ENCODE measurements at places on chromosomes 12 and 14.

DNA sequence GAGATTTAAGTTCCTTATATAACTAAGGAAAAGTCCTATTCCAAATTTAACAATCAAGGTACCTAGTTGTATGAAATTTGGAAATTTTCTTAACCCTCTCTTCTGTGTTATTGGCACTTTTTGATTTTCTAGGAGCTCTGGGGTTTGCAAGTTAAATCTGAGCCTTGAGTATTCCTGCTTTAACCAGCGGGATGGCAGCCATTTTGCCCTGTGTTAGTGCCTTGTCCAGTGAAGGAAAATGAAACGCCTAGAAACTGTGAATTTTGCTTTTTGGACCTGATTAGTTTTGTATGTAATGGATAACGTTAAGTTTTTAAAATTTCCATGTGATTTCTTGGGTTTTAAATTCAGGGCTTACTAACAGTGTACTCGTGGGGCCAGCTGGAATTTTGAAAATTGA lies 45.1 kb downstream of the DIP2B start:
- DNase-seq = no peak

DNA sequence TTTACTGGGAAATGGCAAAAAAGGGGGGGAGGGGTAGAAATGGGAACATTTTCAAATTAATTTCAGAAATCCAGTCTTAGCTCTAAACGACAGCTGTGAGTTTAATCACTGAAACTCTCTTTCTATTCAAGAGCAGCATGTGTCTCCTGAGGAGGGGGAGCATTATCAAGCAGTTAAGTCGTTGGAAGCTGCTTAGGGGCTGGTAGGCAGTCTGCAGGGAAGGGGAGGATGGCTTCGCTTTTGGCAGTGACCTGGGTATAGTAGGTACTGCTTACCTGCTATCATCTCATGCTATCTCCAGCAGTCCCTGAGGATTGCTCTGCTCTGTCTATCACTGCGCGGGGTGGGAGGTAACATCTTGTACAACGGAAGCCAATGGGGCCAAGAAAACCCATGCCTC lies 567.4 kb downstream of the NRXN3 start:
- DNase-seq = no peak

- DNase-seq = no peak
Measured at GRCh38 chr12:132197581-132198354, 53.5 kb downstream of the NOC4L start.

GRCh38 chr14:67951529-67952135 lies 132.1 kb downstream of the RAD51B start:
- DNase-seq = no peak

DNA sequence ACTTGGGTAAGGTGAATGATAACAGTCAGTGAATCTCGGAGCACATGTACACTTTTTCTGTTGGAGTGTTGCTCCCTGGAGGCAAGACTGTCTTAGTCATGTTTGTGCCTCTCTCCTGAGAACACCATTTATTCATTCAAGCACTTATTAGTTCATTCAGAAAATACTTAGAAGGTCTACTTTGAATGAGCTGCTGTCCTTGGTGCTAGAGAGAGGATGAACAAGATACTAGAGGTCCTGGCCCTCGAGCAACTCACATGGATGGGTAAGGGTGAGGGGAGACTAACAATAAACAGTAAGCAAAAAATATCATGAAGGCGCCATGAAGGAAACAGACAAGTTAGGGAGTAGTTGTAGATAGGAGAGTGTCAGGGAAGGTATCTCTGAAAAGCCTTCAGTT lies 17.1 kb upstream of the SAMD4A start:
- no peak for DNase-seq

GRCh38 chr12:92398565-92399309 lies 253.1 kb upstream of the BTG1 start:
- DNase-seq = no peak

- no peak for DNase-seq
Measured at GRCh38 chr12:124301084-124301654, 6.3 kb downstream of the RFLNA start.

- no peak for DNase-seq
Measured at GRCh38 chr12:113850309-113851056, 115.6 kb downstream of the RBM19 start.

DNA sequence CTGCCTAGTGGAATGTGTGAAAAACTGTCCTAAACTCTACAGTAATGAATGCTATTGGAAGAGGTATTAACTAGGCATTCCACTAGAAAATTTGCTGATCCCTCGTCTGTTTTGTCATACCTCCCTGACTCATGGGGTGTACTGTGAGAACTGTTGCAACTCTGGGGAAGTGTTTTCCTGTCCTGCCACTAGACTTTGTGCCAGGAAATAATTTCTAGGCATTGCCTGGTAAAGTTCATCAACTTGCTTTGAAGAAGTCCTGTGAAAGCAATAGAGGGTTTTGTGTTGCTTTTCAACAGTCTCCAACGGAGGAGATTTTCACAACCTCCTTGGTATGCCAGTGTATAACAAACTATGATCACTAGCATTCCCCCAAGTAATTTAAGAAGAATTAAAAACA lies 139.9 kb downstream of the AKAP6 start:
- DNase-seq = no peak

DNA sequence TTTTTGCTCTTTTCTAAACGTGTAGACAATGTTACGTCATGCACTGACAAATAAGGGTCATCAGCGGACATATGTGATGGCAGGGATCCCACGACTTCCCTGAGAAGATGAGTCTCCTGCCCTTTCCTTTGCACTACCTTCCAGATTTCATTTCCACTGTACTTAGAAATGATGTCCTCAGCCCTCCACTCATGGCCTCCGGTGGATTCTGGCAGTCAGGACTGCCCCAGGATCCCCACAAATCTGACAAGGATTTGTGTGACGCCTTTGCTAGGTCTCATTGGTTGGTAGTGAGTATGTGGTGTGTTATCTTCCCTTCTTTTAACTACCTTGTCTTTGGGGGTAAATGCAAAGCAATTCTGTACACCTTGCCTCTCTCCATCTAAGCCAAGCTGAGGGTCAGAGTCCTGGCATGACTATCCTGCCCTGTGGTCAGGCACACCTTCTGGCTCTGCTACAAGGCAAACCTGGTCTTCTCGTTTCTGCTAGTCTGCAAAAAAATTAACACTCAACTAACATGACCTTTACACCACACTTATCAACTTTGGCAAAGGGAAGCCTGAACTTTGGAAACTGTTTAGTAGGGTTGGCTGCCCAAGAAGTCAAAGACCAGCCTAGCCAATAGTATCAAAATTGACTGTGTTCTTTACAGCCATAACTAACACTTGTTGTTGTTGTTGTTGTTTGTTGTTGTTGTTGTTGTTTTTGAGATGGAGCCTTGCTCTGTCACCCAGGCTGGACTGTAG lies 17.3 kb upstream of the DHRS4 start:
- no peak for DNase-seq

GRCh38 chr12:94595152-94595551 lies 55.2 kb downstream of the TMCC3 start:
- no peak for DNase-seq

DNA sequence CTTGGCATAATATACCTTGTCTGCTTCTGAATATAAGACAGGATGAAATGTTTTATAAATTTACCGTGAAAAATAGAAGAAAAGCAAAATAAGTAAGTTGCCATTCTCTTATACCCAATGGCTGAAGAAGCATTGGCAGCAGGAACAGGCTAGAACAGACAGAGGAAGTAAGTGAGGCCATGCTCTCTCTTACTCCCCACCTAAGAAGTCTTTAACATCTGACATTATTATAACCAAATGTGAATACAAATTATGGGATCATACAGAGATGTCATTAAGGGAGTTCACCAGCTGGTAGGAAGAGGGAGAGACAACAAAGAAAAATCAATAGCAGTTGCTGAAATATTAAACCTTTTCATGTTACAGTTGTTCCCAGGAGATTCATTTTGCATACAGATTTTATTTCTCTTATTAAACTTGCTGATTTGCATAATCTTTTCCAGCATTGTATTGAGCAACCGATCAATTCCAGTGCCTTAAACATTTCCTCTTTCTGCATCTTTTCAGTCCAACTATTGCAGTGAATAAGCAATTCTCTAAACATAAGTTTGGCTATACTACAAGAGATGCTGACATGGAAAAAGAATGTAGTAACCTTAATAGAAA lies 270.6 kb downstream of the SLC6A15 start:
- no peak for DNase-seq

- DNase-seq = no peak
Measured at GRCh38 chr12:47839214-47839876, 19.6 kb upstream of the HDAC7 start.

- no peak for DNase-seq
Measured at GRCh38 chr12:32012249-32012785, 53.1 kb downstream of the RESF1 start.

- DNase-seq = peak; percentile 6
Measured at GRCh38 chr14:65229748-65230728, 127.7 kb upstream of the MAX start.

DNA sequence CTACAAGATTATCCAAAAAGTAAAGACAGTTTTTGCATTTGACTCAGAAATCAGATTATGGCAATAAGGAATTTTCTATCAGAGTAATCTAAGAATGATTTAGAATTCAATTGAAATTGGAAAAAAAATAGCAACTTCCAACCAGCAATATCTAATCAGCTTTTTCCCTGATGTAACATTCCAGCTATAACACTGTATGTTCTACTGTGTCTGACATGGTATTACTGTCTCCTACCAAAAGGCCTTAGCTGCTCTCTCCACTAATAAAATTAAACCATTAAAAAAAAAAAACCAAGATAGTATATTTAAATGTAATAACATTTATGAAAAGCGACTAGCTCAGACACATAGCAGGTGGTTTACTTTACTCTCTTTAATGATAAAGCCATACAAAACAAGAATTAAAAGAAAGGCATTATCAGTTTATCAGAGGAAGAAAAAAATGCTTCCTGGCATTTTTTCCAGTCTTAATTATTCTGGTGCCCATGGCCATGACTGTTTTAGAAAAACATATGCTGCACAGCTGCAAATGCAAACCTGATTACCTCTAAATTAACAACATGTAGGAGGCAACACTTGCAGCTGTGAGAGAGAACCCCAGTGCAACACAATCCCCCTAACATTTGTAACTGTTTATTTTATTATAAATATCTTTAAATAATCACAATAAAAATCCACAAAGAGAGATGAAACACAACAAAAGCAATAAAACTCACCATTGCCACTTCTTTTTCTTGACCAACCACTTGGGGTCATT lies 28.8 kb downstream of the PHLDA1 start:
- DNase-seq = no peak
